ENCODE measurements at places on chromosomes 5 and 9.

DNA sequence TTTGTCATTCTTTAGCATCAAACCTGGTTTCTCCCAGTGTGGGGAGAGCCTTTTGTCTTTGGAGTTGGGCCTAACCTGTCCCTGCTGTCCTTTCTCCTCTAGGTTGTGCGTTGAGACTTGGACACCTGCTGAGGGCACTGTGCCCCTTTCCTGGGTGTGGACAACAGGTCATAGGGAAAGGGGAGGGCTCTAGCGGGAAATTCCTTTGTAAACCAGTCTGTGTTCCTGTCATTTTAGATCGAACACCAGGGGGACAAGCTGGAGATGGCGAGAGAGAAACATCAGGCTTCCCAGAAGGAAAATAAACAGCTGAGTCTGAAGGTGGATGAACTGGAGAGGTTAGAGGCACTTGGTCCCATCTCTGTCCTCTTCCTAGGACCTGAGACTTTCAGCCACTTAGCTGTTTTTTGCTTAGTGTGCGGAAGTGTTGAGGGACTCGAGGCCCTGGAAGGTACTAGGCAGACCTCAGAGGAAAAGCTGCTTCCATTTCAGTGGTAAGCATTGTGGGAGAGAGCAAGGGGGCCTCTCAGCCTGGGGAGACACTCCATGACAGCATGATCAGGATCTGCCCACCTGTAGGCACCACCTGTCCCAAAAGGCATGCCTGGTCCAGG is 8.6 kb upstream of the GLE1 start:
- DNase-seq, result no peak

DNA sequence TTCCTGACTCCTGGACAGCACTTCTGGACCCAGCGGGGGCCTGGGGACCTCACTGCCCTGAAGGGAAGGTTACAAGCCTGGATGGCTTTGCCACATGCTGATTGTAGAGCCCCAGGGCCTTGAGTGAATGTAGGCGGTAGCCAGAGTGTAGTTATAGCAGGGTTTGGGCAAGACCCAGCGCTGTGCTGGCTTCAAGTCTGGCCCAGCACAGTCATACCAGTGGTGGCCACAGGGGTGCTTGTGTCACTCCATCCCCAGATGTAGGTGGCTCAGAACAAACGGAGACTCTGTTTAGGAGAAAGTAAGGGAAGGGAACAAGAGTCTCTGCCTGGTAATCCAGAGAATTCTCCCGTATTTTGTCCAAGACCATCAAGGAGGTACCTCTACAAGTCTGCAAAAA is 84.6 kb downstream of the STARD4 start:
- no peak for DNase-seq

- no peak for DNase-seq
Measured at GRCh38 chr5:143117821-143118220, 285.7 kb downstream of the NR3C1 start.

DNA sequence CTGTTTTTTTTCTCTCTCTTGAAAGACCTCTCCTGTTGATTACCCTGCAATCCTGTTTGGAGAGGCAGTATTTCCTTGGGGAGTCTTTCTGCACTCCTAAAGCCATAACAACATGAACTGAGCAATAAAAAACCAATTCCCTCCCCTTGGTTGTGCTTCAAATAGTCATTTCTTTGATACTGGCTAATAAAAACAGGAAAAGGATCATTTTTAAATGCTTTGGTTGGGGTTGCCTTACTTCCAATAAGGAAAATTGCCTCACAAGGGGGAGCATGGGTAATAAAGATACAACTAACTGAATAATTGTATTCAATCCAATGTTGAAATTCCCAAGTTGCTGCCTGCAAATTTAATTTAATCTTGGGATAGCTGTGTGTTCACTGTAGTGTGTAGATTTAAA is 13.9 kb downstream of the FBXL7 start:
- DNase-seq, result no peak

- no peak for DNase-seq
Measured at GRCh38 chr9:108323615-108324014, 532.2 kb downstream of the ACTL7B start.

DNA sequence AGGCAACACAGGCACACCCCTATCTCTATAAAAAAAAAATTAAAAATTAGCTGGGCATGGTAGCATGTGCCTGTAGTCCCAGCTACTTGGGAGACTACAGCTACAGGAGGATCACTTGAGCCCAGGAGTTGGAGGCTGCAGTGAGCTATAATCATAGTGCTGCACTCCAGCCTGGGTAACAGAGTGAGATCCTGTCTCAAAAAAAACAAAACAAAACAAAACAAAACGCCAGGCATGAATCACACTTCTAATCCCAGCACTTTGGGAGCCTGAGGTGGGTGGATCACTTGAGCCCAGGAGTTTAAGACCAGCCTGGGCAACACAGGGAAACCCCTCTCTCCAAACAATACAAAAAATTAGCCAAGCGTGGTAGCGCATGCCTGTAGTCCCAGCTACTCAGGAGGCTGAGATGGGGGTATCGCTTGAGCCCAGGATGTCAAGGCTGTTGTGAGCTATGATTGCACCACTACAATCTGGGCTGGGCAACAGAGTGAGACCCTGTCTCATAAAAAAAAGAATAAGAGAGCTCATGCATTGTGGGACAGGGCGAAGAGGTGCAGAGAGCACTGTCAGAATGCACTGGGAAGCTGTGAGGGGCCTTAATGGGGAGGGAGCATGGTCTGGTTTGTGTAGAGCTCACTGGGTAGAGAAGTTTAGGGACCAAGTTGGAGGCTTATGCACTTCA is 8.4 kb upstream of the SAP30L start:
- no peak for DNase-seq

- no peak for DNase-seq
Measured at GRCh38 chr9:16718952-16719351, 151.5 kb downstream of the BNC2 start.

GRCh38 chr5:73544429-73545402 is 20.7 kb downstream of the ANKRA2 start:
- DNase-seq, result no peak

- DNase-seq, result no peak
Measured at GRCh38 chr5:154237376-154237743, 46.8 kb downstream of the GALNT10 start.

- no peak for DNase-seq
Measured at GRCh38 chr9:91345978-91346377, 15.7 kb downstream of the AUH start.

DNA sequence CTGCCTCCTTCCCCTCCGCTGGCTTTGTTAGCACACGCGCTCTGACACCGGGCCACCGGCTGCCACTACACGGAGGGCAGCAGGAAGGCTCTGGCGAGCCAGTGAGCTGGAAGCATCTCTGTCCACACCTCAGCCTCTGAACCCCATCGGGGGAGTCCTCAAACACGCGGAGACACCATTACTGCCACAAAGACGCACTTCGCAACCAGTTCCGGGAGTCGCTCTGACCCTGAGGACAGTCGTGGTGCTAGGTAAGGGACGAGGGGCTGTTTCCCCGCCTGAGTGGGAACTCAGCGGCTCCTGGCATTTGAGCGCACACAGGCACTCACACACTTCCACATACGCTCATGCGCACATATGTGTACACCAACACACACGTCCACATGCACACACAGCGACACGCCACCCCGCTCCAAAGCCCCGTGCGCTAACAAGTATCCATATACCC is 160.0 kb downstream of the C9orf152 start:
- no peak for DNase-seq

DNA sequence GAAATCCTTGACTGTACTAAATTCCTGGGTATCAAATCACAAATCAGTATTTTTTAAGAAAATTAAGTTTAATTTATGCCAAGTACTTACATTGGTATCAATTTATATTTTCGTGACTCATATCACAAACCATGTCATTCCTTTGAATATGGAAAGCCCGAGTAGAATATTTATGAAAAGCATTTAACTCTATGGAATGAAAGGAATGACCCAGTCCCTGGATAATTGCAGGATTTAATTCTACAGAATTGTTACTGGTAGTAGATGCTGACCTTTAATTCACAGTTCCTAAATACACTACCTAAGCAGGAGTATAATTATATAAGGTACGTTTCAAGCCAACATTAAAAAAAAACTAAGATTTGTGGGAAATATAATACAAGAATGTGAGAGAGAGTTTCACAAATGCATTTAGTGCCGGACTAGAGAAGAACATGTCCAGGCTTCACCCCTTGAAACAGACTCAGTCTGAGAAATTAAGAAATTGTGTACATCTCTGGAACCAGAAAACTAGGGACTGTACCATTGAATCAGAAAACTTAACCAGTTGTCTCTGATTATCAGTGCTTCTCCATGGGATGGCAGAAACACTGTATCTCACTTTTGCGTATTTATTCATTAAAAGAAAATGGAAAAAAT is 28.5 kb upstream of the PLPPR1 start:
- DNase-seq, result no peak

- peak; percentile 18 for DNase-seq
Measured at GRCh38 chr5:83000428-83000827, 76.8 kb downstream of the TMEM167A start.

DNA sequence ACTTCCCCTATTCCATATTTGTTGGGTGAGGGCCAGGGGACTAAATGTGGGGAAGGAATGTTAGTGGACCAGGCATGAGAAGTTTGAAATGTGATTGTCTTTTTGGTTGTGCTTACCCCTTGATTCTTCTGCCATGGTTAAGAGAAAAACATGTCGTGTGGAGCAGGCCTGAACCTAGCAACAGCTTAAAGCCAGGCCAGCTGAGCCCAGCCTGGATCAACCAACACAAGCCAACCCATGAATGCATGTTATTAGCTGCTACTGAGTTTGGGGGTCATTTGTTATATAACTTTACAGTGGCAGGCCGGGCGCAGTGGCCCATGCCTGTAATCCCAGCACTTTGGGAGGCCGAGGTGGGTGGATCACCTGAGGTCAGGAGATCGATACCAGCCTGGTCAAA is 52.4 kb upstream of the TRIO start:
- DNase-seq, result no peak

DNA sequence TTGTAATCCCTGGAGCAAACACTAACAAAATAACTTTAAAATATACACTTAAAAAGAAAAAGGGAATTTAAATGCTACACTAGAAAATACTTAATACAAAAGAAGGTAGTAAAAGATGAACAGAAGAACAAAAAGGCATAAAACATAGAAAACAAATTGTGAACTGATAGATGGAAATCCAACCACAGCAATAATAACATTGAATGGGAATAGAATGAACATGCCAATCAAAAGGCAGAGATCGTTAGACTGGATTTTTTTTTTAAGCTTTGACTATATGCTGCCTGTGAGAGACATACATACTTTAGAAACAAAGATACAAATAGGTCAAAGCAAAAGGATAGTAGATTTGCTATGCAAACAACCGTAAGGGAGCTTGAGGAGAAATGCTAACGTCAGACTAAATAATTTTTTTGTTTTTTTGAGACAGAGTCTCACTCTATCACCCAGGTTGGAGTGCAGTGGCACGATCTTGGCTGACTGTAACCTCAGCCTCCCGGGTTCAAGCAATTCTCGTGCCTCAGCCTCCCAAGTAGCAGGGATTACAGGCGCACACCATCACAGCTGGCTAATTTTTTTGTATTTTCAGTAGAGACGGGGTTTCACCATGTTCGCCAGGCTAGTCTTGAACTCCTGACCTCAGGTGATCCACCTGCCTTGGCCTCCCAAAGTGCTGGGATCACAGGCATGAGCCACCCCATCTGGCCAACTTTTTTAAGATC is 6.5 kb downstream of the ABO start:
- no peak for DNase-seq

GRCh38 chr5:75985077-75985476 is 98.1 kb upstream of the SV2C start:
- DNase-seq, result no peak

DNA sequence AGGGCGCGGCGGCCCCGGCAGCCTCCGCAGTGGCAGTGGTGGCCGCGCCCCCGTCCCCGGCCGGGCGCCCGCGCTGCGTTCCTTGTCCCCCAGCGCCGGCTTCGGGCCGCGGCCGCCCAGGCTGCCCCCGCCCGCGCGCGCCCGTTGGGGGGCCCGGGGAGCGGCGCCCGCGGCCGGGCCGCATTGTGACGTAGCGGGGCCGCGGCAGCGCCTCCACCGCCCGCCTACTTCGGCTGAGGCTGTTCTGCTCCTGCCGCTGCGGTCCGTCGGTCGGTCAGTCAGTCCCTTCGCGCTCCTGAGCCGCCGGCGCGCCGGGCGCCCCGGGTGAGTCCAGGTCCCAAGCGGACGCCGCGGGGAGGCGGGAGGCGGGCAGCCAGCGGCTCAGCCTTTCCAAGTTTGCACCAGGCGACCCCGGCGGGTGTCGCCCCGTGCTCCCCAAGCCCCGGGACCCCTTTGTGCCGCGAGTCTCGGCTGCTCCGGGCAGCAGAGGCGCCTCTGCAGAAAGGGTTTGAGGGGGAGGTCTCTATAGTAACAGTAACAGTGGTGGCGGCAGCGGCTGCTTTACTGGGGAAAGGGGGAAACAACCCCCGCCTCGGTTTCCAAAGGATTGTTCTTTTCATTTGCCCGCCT is at the start of gene SNCAIP:
TSS of gene SNCAIP (plus strand) at position 277 of the 630 bp plus-strand sequence. CDS start 78,898 bp downstream, outside the sequence.
- no peak for DNase-seq

- no peak for DNase-seq
Measured at GRCh38 chr5:90612919-90613318, 54.3 kb downstream of the ADGRV1 start.

GRCh38 chr9:93826209-93826608 is 128.9 kb downstream of the BARX1 start:
- no peak for DNase-seq

DNA sequence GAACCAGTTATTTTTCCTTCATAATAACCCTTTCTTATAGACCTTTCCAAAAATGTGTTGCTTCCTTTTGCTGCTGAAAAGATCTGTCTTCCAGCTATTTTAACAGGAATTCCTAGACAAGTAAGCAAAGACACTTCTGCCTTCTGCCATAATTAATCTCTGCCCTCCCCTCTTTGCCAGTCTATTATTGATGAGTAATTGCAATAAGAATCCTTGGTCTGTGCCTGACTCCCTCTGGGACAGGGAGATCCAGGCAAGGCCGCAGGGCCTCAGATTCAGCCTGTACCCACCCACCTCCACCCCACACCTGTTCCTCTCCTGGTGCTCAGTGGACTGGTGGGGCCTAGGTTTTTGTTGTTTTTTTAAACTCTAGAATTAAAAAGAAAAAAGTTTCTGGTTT is 8.3 kb downstream of the FOXD1 start:
- DNase-seq, result no peak

- no peak for DNase-seq
Measured at GRCh38 chr5:105968981-105969380, 1701.8 kb downstream of the EFNA5 start.

Measured in fibroblast of skin of left biceps (primary cell).